ENCODE measurements at places on chromosomes 16 and 17.

- H3K4me1 ChIP-seq: peaks cover 8% of the 10 kb centered on the region
- H3K27me3 ChIP-seq: no peaks in the 10 kb centered on the region
- peak overlapping the region; percentile 80 for H3K27ac ChIP-seq
- H3K4me3 ChIP-seq: no peak overlapping the region
Measured at GRCh38 chr16:8878523-8878911, 3.6 kb upstream of the LITAFD start.

DNA sequence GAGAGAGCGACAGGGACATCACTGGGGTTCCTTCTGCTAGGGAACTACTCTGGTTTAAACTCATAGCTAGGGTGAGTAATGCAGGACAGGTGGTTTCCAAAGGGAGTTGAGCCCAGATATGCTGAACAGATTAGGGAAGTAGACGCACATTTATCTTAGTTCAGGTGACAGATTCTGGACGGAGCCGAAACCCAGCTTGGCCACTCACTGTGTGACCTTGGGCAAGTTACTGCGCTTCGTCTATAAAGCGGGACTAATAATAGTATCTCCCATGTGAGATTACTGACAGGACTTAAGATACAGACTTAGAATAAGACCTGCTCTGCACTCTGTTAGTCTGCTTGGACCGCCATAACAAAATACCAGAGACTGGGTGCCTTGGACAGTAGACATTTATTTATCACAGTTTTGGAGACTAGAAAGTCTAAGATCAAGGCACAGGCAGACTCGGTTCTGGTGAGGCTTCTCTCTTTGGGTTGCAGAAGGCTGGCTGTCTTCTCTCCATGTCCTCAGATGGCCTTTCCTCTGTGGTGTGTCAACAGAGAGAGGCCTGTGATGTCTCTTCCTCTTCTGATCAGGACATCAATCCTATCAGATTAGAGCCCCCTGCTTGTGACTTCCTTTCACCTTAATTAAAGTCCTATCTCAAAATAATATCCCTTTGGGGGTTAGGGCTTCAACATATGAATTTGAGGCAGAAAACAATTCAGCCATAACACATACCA lies 12.1 kb downstream of the SCNN1G start:
- H3K27me3 ChIP-seq: peaks cover 50% of the 10 kb centered on the region
- H3K4me3 ChIP-seq: no peak overlapping the region
- DNase-seq: no peak
- H3K36me3 ChIP-seq: no peaks in the 10 kb centered on the region
- no peaks in the 10 kb centered on the region for H3K4me1 ChIP-seq
- no peak overlapping the region for H3K27ac ChIP-seq

DNA sequence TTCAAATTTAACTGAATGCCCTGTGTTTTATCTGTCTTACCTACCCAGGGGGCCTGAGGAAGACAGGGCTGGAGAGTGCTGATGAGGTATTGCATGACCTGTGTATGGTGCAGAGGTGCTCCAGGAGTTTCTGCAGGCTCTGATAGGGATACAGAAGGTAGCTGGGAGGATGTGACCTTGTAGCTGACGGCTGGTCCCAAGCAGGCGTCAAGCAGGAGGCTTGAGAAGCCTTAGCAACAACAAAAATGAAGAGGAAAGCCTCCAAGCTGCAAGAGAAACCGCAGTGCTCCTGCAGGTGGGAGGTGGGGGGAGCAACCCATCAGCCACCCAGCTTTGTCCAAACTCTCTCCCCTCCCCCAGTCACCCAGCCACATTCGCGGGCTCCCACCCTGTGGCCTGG lies 40.4 kb downstream of the LAT start:
- no peak for DNase-seq
- H3K4me3 ChIP-seq: no peak overlapping the region
- H3K4me1 ChIP-seq: no peaks in the 10 kb centered on the region

DNA sequence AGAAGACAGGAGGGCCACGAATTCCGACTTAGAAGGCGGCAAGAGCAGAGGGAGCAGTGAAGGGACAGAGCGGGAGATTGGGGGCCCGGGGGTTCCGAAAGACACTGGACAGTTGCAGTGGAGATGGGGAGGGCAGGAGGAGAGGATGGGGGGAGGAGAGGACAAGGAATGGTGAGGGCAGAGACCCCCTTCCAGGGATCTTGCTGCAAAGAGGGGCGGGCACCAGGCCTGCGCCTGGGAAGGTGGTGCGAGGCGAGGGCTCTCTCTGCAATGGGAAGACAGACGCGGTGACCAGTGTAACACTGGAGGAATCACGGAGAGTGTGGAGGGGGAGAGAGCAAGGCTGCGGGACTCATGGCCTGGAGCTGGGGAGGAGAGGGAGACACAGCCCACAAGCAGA lies 185.2 kb downstream of the RBFOX3 start:
- H3K36me3 ChIP-seq: no peaks in the 10 kb centered on the region
- no peak overlapping the region for H3K4me3 ChIP-seq
- H3K27ac ChIP-seq: no peak overlapping the region
- no peak for DNase-seq

- H3K27me3 ChIP-seq: no peaks in the 10 kb centered on the region
- peaks cover 33% of the 10 kb centered on the region for H3K36me3 ChIP-seq
- DNase-seq: no peak
- H3K4me1 ChIP-seq: no peaks in the 10 kb centered on the region
- H3K4me3 ChIP-seq: no peak overlapping the region
Measured at GRCh38 chr17:63751806-63752205, 10.2 kb upstream of the STRADA start.

DNA sequence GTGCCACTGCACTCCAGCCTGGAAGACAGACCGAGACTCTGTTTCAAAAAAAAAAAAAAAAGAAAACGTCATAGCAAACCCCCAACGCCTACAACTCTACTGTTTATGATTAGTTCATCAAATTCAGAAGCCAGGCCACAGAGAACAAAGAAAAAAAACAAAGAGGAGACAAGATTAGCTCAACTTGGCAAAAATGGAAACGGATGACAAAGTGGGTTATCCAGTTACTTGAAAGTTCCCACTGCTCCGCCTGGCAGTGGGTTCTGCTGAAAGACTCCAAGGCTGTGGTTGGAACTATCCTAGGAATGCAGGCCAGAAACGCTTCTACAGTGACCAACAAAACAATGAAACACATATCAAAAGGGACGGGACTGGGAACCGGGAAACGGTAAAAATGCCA lies 53.1 kb downstream of the MRM3 start:
- DNase-seq: no peak
- peaks cover 17% of the 10 kb centered on the region for H3K36me3 ChIP-seq
- no peaks in the 10 kb centered on the region for H3K27me3 ChIP-seq
- no peak overlapping the region for H3K4me3 ChIP-seq

- H3K36me3 ChIP-seq: no peaks in the 10 kb centered on the region
- peaks cover 86% of the 10 kb centered on the region for H3K4me1 ChIP-seq
- H3K27ac ChIP-seq: peak overlapping the region; percentile 55
- H3K27me3 ChIP-seq: peaks cover 2% of the 10 kb centered on the region
Measured at GRCh38 chr17:47844814-47845715, 4.0 kb upstream of the SCRN2 start.

- H3K36me3 ChIP-seq: no peaks in the 10 kb centered on the region
- peaks cover 55% of the 10 kb centered on the region for H3K4me1 ChIP-seq
- peak; percentile 50 for DNase-seq
- H3K4me3 ChIP-seq: no peak overlapping the region
- H3K27ac ChIP-seq: peak overlapping the region; percentile 95
Measured at GRCh38 chr16:4323071-4323844, 7.4 kb downstream of the GLIS2 start.

- DNase-seq: no peak
- peak overlapping the region; percentile 99 for H3K27ac ChIP-seq
- H3K4me3 ChIP-seq: peak overlapping the region; percentile 100
- H3K4me1 ChIP-seq: peaks cover 31% of the 10 kb centered on the region
- peaks cover 2% of the 10 kb centered on the region for H3K36me3 ChIP-seq
Measured at GRCh38 chr16:14634389-14634725, 1.6 kb downstream of the BFAR start.

DNA sequence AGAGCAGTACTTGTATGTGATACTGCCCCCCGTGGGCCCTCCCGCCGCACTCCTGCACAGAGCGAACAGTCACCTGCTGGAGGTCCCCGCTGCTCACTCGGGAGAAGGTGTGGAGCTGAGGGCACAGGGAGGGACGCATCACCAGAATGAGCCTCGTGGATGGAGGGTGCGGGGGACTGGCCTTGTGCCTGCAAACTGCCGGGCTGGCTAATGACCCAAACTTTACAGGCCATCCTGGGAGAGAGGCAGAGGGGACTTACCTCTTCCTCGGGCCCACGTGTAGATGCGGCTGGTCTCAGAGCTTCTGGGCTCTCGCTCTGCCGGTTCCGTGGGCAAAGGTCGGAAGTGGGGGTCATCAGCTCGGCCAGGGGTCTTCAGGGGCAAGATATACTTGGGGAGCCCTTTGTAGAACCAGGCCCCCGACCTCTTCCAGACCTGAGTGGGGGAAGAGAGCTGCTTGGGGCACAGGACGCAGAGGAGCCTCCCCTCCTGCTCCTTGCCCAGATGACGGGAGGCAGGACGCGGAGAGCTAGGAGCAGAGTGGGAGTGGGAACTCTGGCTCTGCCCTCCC lies 65.5 kb upstream of the DOC2B start:
- no peak overlapping the region for H3K27ac ChIP-seq
- H3K27me3 ChIP-seq: peaks cover 3% of the 10 kb centered on the region
- H3K4me1 ChIP-seq: no peaks in the 10 kb centered on the region
- H3K36me3 ChIP-seq: peaks cover 5% of the 10 kb centered on the region

GRCh38 chr16:25812215-25812614 lies 120.5 kb downstream of the HS3ST4 start:
- H3K27me3 ChIP-seq: no peaks in the 10 kb centered on the region
- no peak overlapping the region for H3K27ac ChIP-seq
- H3K4me1 ChIP-seq: no peaks in the 10 kb centered on the region
- no peaks in the 10 kb centered on the region for H3K36me3 ChIP-seq
- H3K4me3 ChIP-seq: no peak overlapping the region
- DNase-seq: no peak

GRCh38 chr17:5019475-5019956 lies 15.7 kb downstream of the SLC52A1 start:
- H3K36me3 ChIP-seq: peaks cover 43% of the 10 kb centered on the region
- H3K27ac ChIP-seq: no peak overlapping the region
- H3K27me3 ChIP-seq: no peaks in the 10 kb centered on the region

GRCh38 chr17:71085238-71086033 lies 916.1 kb downstream of the KCNJ2 start:
- DNase-seq: no peak
- no peak overlapping the region for H3K27ac ChIP-seq
- H3K36me3 ChIP-seq: no peaks in the 10 kb centered on the region
- no peaks in the 10 kb centered on the region for H3K4me1 ChIP-seq
- H3K27me3 ChIP-seq: no peaks in the 10 kb centered on the region
- H3K4me3 ChIP-seq: no peak overlapping the region

All from mesothelial cell of epicardium (in vitro differentiated cells).